ENCODE measurements at places on chromosomes 16 and 17.
A peak's percentile ranks its signal among the peaks of the same experiment; 100 is the strongest.

- DNase-seq = peak; percentile 21
Observed at GRCh38 chr16:75555213-75555706, 792 bp downstream of the TMEM231 start.

DNA sequence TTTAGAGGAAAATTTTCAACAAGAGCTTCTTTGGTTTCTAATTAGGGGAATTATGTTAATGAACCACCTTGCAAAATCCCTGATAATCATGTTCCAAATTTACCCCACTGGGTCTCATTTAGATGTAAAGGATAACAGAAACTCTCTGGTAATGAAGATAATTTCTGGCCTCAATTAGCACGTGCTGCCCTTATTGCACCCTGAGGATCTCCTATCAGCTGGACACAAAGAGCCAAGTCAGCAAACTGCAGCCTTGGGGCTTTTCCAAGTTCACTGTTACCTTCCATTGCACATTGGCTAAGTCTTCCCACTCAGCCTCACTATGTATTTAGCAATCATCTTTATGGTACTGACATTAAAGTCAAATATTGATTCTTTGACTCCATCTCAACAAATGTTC, 78.1 kb downstream of the GP2 start:
- no peak for DNase-seq

DNA sequence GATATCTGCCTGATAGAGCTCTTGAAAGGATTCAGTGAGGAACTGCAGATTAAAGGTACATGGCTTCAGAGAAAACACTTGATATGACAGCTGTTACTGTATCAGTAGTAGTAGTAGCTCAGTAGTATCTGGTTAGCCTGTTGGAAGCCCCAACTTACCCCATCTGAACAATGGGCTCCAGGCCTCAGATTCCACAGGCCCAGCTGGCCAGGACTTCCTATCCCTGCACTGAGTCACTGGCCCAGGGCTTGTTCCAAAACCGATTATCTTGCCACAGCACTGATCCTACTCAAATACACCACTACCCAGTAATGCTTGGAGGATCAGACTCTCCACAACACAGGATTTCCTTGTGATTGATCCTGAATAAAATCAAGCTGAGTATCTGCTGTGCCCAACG, 32.6 kb downstream of the DCUN1D3 start:
- DNase-seq = no peak

DNA sequence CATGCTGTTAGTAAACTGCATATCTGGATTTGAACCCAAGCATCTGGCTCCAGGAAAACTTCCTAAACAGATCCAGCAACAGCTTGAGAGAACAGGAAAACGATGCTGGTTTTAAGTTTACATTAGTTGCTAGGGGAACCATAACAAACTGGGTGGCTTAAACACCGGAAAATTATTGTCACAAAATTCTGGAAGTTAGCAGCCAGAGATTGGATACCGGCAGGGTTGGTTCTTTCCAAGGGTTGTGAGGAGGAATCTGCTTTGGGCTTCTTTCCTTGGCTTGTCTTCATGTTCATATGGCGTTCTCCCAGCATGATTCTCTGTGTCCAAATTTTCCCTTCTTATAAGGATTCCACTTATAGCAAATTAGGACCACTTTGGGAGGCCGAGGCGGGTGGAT, 276.9 kb upstream of the TOM1L1 start:
- no peak for DNase-seq

GRCh38 chr16:46687486-46687885, 1.5 kb downstream of the VPS35 start:
- no peak for DNase-seq

DNA sequence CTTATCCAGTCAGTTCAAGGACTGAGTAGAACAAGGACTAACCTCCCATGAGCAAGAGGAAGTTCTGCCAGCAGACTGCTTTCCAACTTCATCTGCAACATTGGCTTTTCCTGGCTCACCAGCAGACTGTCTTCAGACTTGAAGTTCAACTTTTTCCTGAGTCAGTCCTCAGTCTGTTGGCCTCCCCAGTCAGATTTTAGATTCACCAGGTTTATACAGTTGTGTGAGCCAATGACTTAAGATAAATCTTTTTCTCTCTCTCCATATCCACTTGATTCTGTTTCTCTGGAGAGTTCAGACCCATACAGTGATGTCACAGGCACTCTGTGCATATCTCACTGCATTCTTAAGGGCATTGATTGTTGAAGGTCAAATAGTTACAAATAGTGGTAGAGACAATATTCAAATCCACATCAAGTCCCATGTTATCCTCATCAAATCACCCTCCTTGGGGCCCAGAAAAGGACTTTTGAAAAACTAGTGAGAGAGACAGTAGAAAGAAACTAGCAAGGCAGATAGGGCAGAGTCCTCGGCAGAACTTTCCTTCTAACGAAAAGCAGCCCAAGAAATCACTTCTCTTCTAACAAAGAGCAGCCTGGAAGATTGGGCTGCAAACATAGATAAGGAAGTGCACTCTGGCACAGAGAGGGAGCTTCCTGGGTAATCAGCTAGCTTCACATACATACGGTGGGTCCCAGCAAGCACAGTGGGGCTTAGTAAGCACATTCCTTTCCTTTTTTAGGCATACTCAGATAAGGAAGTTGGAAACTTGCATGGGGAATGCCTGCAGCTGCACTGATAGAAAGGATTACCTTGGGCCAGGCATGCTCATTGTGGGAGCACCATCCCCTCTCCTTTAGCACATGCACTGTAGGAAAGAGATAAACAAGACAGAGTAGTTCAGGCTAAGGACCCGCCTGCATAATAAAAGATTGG, 132.3 kb upstream of the FAM20A start:
- DNase-seq = no peak

GRCh38 chr17:82961366-82962162, 117.8 kb upstream of the METRNL start:
- no peak for DNase-seq

DNA sequence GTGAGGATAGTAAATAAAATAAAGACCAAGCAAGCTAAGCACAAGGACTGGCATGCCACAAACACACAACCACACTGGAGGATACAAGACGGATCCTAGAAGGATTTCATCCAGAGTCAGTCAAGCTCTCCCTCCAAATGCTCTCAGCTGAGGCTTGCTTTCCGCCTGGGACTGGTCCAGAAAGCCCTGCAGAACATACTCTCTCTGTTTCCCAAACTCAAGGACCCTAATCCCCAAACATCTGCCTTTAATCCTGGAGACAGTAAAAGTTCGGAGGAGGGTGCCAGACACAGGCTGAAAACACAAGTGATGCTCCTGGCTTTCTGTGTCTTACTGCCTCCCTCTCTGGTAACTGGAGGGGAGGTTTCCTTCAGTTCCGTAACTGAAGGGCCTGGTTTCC, 5.3 kb upstream of the HSD11B2 start:
- DNase-seq = no peak

GRCh38 chr17:27940503-27941428, 47.6 kb upstream of the LYRM9 start:
- no peak for DNase-seq

DNA sequence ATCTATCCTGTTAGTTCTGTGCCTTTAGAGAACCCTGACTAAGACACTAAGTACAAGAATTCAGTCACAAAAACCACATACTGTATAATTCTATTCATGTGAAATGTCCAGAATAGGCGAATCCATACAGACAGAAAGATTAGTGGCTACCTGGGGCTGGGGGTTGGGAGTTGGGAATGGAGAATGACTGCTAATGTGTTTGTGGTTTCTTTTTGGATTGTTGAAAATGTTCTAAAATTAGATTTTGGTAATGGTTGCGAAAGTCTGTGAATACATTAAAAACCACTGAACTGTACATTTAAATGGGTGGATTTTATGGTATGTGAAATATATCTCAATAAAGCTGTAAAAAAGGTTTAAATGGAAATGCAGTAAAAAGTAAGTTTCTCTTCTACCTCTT, 80.4 kb upstream of the AKTIP start:
- no peak for DNase-seq

DNA sequence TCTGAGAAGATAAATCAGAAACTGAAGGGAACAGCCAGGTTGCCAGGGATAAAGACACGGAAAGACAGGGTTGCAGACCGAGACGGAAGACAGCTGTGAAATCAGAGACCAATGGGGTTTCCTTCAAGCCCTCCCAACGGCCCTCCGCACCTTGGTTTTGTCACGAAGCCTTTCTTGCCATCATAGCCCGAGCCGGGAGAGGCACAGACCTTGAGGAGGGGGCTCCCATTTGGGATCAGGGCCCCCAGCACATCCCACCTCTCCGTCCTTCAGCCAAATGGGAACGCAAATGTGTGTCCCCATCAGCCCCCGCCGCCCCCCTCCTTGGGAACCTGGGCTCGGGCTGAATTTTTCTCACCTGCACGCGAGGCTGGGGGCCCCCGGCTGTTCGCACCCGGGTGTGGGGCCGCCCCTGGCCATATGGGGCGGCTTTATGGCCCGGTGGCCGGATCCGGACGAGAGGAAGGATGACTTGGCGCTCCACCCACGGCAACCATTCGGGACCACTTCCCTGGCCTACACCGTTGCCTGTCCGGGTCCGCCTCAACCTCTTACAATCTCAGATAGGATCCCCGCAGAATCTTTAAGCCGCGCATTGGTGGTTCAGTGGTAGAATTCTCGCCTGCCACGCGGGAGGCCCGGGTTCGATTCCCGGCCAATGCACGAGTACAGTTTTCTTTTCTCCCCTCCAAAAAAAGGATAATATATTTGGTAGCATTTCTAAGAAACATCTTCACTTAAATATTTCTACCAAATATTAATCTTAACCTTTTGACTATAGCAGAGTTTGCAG, 1.4 kb upstream of the HES7 start:
- peak; percentile 96 for DNase-seq

GRCh38 chr16:3020604-3021448, 658 bp downstream of the TNFRSF12A start:
- peak; percentile 63 for DNase-seq

DNA sequence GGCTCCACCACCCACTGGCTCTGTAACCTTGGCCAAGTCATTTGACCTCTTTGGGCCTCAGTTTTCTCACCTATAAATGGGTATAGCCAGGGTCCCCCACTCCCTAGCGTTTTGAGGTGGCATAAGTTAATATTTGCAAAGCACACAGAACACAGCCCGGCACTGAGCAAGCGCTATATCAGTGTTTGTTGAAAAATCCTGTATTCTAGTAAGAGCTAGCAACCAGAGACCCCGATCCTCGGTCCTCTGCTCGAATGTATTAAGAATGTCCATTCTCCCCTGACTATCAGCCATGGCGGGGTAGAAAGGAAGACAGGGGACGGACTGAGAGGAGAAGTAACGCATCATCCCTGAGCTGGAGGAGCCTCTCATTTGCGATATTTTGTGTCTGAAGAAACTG, 131.2 kb downstream of the IRF8 start:
- no peak for DNase-seq

DNA sequence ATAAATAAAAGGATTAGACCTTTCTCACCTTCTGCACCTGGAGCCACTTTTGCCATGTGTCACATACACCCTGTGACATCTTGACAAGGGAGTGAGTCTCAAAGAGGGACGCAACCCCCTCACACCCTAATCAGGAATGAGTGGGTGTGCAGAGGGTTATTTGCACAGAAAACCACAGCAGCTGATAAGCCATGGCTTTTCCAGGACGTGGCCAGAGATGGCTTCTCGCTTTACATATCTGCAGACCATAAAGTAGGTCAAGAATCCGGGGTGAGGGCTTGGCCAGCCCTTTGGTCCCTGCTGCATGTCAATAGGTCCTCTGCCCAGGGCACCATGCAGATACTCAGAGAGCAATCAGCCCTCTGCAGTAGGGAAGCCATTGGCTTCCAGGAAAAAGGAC, 2.4 kb upstream of the CD300LF start:
- no peak for DNase-seq

DNA sequence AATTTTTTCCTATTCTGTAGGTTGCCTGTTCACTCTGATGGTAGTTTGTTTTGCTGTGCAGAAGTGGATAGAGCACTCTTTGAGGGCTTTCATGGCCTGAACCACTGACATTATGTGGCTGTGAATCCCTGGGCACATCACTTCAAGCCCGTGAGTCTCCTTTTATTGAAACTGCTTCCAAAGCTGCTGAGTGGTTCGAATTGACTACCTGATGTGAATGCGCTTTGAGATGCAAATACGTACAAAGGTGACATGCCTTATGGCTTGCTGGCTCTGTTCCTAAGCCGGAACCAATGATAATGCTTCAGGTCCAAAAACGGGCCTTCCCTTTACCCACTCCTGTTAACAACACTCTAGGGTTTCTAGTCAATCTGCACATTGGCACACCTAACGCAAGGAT, 34.3 kb downstream of the ASPA start:
- no peak for DNase-seq

GRCh38 chr16:87499189-87499486, 6.3 kb upstream of the ZCCHC14 start:
- no peak for DNase-seq

GRCh38 chr16:56339431-56340195, 85.7 kb downstream of the AMFR start:
- DNase-seq = no peak

GRCh38 chr17:61233991-61234750, 165.5 kb upstream of the TBX2 start:
- DNase-seq = no peak

- DNase-seq = no peak
Observed at GRCh38 chr17:61414141-61414935, 14.7 kb downstream of the TBX2 start.

- DNase-seq = no peak
Observed at GRCh38 chr16:11602321-11602720, 15.6 kb upstream of the LITAF start.

DNA sequence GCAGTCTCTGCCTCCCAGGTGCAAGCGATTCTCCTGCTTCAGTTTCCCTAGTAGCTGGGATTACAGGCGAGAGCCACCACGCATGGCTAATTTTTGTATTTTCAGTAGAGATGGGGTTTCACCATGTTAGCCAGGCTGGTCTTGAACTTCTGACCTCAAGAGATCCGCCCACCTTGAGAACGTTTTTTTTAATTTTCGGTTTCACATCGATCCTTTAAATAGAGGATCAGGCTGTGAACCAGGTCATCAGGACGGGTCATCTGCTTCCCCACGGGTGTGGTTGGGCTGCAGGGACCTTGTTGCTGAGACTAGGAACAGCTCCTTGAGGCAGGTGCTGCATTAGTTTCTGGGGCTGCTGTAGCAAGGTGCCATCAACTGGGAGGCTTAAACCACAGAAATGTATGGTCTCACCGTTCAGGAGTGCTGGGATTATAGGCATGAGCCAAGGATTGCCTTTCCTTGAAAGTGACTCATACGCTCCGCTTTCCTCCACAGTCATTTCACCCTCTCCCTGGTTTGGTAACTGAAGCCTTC, 7.9 kb upstream of the NAGPA start:
- no peak for DNase-seq

DNA sequence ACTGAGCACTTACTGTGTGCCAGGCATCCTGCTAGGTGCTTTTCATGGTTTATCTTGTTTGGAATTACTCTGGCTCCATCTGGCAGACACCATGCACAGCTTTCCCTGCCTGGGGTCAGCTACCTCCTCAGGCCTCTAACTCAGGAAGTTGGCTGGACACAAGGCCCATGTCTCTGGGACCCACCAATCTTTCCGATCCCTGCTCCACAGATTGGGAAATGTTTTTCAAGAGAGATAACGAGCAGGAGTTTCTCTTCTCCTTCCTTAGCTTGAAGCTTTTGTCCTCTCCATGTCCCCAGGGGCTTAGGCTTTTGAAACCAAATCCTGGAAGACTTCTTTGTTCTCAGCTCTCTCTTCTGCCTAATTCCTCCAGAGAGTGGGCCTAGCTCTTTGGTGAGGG, 11.5 kb upstream of the ELAC2 start:
- no peak for DNase-seq
